Activated CD4-positive, alpha-beta T cell treated with anti-CD3 and anti-CD28 coated beads, Interleukin-2, amount 50 U/mL, for 1 hour (primary cell): ENCODE measurements at places on chromosomes 1 and 21.
A peak's percentile ranks its signal among the peaks of the same experiment; 100 is the strongest.

DNA sequence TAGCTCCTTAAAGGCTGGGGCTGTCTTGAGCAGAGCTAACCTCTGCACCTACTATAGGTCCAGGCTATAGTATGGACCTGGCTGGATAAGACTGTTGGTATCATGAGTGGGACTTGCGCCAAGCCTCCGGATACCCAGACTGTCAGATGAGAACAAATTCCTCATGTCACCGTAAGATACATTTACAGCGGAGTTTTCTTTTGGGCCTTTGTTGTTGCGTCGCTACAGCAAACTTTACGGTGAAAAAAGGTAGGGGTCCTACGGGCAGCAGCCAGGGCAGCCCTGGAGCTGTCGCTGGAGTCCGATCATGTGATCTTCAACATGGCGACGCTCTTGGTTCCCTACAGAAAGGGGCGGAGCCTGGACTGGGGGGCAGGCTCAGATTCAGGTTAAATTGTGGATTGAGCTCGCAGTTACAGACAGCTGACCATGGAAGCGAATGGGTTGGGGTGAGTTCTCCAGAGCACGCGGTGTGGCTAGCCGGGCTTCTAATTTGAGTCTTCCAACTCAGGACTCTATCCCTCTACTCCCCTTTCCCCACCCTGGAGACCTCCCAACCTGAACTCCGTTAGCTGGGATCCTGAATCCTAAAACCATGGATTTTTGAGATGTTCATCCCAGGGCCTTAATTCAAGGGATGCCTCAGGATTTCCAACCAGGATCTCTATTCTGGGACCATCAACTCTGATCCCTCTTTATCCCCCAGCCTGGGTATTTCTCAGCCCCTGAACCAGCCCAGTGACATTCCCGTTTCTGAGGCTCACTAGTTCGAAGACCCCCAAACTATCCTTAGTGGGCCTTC lies at the start of gene UROD:
Gene UROD (plus strand): TSS at position 418 of the 802 bp plus-strand sequence. CDS start 12 bp downstream, at position 430.
- DNase-seq = peak; percentile 87

GRCh38 chr1:201385299-201385891 lies 7.9 kb upstream of the TNNT2 start:
- DNase-seq = peak; percentile 36

DNA sequence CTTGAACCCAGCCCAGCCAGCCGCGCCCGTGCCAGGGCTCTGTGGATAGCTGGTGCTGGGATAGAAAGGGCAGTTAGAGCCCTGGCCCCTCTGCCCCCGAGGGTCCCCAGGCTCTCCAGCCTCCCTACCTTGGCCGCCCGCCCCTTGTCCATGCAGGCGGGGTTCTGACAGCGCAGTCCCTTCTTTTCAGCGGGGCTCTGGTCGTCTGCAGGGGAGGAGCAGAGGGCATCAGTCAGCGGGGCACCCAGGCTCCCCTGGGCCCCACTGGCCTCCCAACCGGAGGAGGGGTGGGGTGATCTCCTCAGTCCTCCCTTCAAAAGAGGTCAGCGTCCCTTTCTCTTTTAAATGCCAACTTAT lies 4.9 kb upstream of the PLEKHG5 start:
- no peak for DNase-seq

- DNase-seq = no peak
Observed at GRCh38 chr1:195709821-195710220, 898.4 kb downstream of the KCNT2 start.

GRCh38 chr1:5634893-5635292 lies 357.3 kb downstream of the NPHP4 start:
- DNase-seq = no peak

DNA sequence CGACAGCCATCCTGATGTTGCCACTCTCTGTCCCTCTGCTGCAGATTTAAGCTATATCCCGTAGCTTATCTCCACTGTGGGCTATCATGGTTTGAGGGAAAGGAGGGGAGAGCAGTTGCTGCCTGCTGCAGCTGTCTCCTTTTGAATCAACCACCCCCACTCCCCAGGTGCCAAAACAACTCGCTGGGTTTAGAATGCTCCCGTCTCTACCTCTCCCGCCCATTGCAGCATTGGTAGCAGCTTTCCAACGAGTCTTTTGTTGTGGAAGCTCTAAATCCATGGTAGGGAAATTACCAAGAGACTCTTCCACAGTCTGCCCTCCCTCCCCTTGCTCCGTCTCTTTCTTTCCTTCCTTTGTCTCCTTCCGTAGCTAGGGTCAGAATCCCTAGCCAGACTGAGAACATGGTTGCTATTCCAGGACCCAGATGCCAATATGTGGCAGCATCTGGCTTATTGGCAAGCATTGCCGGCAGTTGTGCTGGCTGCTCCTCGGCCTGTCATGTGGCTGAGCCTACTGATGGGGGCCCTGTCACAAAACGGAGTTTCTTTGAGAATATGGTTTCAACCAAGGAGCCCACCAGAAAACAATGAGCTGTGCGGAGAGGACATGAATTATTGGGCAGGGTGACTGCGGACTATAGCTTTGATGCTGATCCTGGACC lies 230.7 kb downstream of the RPS6KC1 start:
- no peak for DNase-seq

DNA sequence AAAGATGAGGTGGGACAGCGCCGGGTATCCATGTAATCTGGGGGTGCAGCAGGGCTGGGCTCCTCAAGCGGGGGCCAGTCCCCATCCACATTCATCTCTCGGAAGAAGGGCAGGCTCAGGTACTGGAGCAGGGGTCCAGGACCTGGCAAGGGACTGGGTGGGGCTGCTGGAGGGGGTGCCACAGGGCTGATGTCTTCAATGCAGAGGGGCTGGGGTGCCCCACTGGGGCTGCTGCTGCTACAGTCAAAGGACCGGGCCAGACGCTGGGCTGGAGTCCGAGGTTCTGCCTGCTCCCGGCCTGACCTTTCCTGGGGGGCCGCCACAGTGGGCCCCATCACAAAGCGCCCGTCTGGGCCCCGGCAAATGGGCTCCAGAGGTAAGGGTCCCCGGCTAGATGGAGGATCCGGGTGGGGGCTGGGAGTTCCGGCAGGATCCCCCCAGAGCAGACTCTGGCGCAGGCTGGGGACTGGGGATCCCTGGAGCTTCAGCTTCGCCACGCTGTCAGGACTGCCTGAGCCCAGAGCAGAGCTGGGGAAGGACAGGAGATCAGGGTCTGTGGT lies 3.3 kb upstream of the TAGLN2 start:
- DNase-seq = no peak

GRCh38 chr1:28928314-28928941 lies 14.1 kb downstream of the EPB41 start:
- DNase-seq = no peak

GRCh38 chr1:192771341-192771740 lies 37.5 kb upstream of the RGS2 start:
- DNase-seq = no peak

DNA sequence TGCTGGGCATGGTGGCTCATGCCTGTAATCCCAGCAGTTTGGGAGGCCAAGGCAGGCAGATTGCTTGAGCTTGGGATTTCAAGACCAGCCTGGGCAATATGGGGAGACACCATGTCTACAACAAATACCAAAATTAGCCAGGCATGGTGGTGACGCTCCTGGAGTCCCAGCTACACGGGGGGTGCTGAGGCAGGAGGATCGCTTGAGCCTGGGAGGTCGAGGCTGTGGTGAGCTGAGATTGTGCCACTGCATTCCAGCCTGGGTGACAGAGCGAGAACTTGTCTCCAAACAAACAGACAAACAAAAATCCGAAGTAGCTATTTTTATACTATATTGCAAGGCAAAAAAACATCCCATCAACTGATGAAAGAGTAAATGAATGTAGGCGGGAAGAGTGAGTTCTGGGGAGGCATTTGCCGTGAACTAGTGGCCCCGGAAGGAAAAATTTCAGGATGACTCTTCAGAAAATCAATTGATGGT lies 40.6 kb downstream of the NCMAP start:
- no peak for DNase-seq

DNA sequence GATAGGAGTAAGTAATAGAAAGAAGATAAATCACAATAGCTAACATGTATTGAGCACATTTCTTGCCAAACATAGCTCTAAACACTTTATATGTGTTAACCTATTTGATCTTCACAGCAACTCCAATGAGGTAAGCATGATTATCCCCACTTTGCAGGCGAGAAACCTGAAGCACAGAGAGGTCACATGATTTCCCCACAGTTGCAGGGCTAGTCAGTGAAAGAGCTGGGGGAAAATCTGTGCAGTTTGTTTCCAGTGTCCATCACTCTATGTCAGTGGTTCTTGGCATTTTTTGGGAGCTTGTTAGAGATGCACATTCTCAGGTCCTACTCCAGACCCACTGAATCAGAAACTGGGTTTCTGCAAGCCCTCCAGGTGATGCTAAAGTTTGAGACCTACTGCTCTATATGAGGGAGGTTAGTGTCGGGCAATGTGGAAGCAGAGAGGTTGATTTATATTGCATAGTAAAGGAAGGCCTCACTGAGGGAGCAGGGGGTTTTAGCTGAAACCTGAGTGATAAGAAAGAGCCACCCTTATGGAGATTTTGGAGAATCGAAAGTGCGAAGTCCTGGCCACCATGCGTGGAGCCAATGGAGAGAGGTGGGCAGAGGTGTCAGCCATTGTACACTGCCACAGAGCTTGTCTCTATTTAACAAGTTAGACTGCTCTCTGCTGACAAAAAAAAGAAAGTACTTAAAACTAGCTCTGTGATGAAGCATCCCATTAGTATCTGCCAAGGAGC lies 20.9 kb downstream of the MCOLN3 start:
- no peak for DNase-seq

DNA sequence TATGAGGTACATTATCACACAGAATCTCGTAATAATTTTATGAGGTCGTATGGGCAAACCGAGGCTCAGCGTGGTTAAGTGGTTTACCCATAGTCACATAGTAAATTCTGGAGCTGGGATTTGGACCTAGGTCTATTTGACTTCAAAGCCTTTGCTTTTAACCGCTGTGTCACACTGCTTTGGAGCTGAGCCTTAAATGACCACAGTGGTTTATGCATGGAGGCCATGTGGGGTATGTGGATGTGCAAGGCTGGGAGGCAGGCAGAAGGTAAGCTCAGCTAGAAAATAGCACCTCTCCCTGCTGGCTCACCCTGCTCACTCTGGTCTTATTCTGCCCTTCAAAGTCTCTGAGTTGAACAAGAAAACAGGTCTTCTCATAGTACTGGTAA lies 269.5 kb downstream of the TRABD2B start:
- no peak for DNase-seq

DNA sequence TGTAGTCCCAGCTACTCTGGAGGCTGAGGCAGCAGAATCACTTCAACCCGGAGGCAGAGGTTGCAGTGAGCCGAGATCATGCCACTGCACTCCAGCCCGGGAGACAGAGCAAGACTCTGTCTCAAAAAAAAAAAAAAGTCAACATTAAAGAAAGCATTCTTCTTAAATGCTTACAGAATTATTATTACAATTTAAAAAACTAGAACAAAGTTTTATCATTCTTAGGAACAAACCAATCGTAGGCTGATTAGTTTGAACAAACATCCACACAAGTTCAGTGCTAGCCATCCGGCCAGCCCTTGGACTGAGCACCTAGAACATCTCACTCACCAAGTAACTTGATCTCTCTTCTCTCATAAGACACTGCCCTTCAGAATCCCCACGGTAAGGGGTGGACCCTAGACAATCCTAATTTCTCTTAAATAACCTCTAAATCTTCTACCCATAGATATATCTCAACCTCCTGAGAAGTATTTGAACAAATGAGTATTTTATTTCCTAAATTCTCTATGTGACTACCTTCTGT lies 16.0 kb downstream of the JAK1 start:
- DNase-seq = no peak

DNA sequence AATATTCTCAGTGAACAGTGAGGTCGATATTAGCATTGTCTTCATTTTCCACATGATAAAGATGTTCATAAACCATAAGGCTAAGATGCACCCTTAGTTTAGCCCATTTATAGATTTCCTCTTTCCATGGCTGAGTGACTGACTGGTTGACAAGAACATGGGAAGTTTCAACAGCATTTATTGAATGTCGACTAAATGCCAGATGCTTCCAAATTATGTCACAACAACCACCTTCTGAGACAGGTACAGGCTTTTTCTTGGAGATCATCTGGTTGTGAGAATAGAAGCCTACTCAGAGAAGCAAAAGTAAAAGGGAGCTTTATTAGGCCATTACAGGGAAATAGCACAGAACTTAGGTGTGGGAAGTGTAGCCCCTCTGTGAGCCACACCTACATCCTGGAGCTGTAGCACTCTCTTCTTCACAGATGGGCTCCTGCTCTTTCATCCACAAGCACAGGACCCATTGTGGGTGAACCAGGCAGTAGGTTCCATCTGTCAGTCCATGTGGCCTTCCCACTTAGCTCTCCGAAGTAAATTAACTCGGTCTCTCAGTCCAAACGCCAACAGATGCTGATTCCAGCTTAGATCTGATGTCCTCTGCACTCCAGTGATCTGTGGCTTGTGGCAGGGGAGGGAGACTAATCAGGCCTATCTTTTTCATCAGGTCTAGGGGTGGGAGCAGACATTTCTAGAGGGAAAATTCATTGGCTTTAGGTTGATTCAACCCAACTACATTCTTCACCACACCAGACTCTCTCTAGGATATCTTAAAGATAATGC lies 14.3 kb downstream of the ATP2B4 start:
- DNase-seq = no peak

DNA sequence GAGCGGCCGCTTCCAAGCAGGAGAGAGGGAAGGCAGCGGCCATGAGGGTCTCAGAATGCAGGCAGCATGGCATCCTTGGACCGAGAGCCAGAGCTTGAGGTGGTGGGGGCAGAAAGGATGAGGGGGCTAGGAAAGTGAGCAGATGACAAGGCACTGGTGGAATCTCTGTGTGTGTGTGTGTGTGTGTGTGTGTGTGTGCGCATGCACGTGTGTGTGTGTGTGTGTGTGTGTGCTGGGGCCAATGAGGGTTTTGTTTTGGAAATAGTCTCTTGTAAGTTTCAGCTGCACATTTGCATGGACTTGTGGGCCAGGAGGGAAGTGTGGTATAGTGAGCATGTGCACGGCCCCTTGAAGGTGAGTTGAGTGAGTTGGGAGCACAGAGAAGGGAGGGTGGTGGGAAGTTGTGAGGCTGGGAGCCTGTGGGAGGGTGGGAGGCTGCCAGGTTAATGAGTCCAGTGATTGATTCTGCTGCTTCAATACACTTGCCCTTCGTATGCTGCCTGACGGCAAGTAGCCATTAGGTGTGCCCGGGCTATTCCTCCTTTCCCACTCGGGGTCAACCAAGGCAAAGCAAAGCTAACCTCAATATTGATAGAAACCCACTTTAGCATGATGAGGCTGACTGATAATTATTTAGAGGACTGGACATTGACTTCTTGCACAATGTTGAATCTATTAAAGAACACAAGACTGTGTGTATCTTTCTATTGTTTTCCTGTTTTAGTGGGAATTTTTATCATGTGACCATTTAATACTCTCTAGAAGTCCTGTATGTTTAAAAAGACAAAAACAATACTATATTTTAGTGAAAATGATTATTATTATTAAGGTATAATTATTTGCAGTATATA lies 80.3 kb downstream of the PROX1 start:
- no peak for DNase-seq
